ENCODE measurements at places on chromosomes 3 and 15.

DNA sequence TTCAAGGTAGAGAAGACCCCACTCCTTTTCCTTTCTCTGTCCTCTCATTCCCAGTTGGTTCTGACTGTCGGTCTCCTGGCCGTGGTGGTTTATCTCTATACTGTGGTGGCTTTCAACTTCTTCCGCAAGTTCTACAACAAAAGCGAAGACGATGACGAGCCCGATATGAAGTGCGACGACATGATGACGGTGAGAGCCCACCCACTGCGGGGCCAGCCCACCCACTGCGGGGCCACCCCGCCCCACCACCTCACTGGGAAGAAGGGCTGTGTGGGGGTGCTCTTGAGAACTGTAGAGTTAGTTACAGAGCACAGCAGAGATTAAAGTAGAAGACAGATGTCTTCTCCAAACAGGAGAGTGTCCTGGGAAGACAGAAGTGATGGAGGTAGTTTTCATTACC is 110.6 kb upstream of the CHRM5 start:
- DNase-seq, result no peak

DNA sequence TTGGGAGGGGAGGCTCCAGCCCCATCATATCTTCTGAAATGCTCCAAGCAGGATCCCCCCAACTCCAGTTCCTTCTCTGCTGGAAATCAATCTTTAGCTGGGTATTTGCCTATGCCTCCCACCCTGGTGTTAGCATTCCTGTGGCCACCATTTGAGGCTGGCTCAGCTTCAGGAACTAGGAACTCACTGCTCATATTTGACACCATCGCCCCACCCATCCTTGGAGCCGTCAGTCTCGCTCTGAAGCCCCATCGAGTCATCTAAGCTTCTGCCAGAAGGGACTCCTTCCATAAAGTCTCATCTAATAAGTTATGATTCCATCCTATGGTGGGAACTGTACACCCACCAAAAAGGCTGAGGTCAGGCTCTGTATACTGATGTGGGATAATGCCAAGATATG is 26.4 kb downstream of the PRKCD start:
- DNase-seq, result no peak

DNA sequence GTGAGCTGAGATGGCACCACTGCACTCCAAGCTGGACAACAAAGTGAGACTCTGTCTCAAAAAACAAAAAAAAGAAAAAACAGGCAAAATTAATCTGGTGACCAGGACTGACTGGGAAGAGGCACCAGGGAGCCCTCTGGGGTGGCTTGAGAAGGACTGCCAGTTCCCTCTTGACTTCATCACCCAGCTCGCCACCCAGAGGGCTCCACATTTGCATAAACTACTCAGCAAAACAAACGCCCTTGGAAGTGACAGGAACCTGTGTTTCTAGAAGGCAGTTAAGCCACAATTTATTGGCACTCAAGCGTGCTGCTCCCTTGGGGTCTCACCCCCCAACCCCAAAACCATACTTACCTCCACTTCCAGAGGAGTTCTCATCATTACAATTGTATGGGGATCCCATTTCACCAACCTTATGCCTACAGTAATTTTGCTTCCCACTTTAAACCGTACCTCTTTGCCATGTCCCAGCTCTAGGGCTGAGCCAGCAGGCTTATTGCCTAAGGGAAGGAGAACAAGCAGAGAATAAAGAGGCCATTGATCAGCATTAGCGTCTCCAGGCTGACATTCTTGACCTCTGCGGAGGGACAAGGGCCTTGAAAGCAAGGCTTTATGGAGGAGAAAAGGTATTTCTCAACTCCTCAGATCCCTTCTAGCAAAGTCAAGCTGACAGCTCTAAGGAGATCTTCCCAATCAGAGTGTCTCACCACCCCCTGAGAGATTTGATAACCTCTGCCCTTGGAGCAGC is 357.4 kb downstream of the SHQ1 start:
- DNase-seq, result no peak

GRCh38 chr3:107767897-107768605 is 245.3 kb downstream of the BBX start:
- no peak for DNase-seq

DNA sequence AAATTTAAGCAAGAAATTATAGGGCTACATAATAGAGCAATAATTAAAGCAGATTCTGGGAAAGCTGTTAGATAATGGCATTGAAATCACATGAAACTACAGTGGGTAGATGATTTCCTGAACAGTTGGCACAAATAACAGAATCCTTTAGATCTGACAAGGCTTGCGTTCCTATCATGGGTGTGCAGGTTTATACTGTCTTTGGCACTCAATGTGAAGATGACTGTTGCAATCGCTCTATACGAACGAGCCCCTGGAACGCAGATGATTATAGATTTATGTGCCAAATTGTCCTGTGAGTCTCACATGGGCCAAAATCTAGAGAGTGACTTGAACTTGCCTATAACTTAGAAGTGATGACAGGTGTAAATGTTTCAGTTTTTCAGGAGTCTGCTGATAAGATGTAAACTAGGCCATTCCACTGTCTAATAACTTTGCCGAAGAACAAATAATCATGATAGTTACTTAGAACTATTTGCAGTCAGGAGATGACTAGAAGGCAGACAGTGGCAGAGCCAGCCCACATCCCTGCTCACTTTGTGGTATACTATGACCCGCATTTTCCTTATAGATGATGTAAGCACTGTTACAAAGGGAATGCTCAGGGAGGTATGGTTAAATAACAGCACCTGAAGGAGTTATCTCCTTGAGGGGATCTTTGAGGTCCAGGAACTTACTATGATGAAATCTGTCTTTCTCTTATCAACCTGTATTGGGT is 30.5 kb upstream of the TRPC1 start:
- DNase-seq, result no peak

- no peak for DNase-seq
Measured at GRCh38 chr3:35832140-35832571, 192.8 kb downstream of the ARPP21 start.
